ENCODE measurements at places on chromosomes 6 and 20. TPM values are rescaled to one million over a fixed set of nuclear protein-coding genes. Genes with fewer than 3 reads are reported as not detected.
A peak's percentile ranks its signal among the peaks of the same experiment; 100 is the strongest.

DNA sequence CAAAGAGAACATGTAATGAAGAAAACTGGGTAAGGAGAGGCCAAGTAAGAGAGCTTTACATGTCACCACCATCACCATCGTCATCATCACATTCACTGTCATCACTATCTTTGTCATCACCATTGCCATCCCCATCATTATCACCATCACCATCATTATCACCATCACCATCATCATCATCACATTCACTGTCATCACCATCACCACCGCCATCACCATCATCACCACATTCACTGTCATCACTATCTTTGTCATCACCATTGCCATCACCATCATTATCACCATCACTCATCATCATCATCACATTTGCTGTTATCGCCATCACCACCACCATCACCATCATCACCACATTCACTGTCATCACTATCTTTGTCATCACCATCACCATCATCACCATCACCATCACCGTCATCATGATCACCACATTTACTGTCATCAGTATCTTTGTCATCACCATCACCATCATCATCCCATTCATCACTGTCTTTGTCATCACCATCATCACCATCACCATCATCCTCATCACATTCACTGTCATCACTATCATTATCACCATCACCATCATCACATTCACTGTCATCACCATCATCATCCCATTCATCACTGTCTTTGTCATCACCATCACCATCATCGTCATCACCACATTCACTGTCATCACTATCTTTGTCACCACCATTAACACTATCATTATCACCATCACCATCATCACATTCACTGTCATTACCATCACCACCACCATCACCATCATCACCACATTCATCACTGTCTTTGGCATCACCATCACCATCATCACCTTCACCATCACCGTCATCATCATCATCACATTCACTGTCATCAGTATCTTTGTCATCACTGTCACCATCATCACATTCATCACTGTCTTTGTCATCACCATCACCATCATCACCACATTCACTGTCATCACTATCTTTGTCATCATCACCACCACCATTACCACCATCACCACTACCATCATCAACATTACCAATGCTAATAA is 172.3 kb downstream of the ERMARD start:
- DNase-seq: no peak

GRCh38 chr6:113363866-113364265 is 493.3 kb upstream of the MARCKS start:
- DNase-seq: no peak

DNA sequence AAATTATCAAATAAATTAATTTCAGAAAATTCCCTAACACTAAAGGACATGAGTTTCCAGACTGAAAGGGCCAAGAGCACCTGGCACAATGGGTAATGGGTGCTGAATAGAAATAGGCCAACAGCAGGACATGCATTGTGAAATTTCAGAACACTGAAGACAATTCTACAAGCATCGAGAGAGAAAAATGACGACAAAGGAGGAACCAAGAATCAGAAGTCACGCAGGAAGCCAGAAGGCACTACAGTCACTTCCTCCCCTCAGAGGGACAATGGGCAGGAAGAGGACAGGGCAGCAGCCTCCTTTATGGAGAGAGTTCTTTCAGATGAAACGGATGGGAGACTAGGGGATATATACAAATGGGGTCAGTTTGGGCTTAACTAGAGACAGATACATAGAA is 29.6 kb downstream of the PCNA start:
- no peak for DNase-seq

DNA sequence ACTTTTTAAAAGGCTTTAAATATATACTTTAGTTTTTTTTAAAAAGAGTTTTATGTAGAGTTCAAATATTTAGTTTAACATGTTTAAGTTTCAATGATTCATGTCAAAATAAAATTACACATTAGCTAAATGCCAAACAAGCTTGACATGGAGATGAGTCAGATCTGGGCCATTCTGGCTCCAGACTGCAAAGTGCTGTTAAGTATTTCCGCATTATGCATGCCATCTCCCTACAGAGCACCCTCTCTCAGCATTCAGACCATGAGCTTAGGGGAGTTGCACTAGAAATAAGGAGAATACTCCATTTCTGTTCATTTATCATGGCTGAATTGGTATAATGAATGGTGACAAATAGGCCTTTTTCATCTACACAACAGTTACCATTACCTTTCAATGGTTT is 21.5 kb upstream of the HS3ST5 start:
- peak; percentile 48 for DNase-seq

- peak; percentile 25 for DNase-seq
These were observed 59.6 kb downstream of the JARID2 start for GRCh38 chr6:15305496-15305895.

DNA sequence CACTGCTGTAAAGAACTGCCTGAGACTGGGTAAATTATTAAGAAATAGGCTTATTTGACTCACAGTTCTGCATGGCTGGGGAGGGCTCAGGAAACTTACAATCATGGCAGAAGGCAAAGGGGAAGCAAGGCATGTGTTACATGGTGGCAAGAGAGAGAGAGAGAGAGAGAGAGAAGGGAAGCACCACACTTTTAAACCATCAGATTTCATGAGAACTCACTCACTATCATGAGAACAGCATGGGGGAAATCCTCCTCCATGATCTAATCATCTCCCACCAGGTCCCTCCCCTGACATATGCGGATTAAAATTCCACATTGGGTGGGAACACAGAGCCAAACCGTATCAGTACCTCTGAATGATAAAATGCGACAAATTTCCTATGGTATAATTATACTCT is 203.9 kb upstream of the MARCKS start:
- DNase-seq: no peak

DNA sequence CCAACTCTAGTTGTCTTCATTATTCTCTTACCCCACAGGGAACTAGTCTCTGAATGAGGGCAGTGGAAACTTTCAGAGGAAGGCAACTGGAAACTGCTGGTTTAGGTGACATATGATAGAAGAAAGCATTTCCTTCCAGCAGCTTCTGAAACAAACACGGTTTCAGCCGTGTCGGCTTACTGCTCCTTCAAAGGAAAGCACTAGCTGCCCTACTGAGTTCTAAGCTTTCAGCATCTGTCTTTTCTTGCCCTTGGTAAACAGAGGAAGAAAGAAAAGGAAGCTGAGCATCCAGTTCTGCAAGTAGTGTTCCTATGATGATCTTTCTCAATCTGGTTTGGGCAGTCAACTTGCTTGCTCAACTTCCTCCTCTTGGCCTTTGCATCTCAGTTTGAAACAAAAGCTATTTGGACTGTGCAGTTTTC is 117.5 kb upstream of the CEP85L start:
- no peak for DNase-seq

PACRG gene
- not detected for total RNA-seq

GRCh38 chr6:131807321-131807643 is 538 bp upstream of the ENPP1 start:
- no peak for DNase-seq

DNA sequence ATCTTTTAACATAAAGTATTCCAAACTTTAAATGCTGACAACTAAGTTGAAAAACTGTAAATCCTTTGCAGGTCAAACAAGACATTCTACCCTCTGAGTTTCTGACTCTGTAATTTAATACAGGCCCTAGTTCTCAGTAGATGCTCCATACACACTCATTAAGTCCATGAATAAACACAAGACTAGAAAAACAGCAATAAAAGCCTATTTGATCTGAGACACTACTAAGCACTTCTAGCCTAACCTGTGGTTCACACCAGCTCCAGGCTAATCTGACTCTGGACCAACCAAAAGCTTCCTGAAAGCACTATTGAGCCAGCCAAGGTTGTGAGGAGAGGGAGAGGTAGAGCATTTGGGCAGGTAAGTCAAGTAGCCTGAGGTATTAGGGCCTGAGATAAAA is 103.9 kb downstream of the EPM2A start:
- peak; percentile 5 for DNase-seq

- DNase-seq: no peak
These were observed 2.4 kb downstream of the NKX2-2 start for GRCh38 chr20:21511485-21511849.

DNA sequence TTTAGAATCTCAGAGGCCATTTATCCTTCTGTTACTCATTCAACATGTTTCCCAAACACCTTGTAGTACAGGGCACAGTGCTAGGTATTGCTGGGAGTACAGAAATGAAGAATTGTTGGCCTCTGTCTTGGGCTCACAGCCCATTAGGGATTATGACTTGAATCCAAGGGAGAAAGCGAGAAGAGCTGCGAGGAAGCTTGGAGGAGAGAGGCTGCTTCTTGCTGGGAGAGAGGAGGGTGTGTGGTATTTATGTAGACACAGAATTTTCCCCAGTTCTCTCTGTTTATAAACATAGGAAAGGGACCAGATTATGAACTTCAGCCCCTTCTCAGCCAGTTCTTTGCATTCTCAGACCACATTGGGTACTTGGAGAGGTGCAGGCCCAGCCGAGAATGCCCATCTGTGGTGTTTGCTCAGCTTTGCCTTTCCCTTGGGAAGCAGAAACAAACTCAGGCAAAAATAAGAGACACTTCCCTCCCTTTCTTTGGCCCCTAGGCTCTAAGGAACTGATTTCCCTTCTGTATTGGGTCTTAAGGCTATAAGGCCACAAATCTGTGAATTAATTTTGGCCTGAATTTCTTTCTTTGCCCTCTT is 17.9 kb downstream of the CHMP4B start:
- DNase-seq: no peak

GRCh38 chr6:69894578-69895347 is 28.4 kb downstream of the COL19A1 start:
- DNase-seq: peak; percentile 89

GRCh38 chr6:149728499-149729234 is 10.8 kb upstream of the LATS1 start:
- no peak for DNase-seq

DNA sequence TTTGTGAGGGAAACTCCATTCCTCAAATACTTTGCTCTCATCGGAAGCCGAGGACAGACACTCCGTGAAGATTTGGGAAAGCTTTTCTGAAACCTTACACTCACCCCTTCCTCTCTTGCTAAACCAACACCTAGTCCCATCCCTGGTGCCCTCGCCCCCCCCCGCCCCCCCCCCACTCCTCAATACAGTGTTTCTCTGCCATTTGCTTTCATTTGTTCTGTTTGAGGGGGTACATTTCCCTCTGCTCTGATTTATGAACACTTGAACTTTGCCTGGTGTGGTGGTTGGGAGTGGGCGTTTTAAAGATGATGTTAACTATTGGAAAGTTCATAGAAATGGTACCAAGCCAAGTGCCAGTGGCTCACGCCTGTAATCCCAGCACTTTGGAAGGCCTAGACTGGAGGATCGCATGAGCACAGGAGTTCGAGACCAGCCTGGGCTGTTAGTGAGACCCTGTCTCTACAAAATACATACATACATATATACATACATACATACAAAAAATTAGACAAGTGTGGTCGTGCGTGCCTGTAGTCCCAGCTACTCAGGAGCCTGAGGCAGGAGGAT is 1.1 kb downstream of the RAB32 start:
- DNase-seq: peak; percentile 17

PLAGL2 gene
- total RNA-seq: 6.2 TPM

DNA sequence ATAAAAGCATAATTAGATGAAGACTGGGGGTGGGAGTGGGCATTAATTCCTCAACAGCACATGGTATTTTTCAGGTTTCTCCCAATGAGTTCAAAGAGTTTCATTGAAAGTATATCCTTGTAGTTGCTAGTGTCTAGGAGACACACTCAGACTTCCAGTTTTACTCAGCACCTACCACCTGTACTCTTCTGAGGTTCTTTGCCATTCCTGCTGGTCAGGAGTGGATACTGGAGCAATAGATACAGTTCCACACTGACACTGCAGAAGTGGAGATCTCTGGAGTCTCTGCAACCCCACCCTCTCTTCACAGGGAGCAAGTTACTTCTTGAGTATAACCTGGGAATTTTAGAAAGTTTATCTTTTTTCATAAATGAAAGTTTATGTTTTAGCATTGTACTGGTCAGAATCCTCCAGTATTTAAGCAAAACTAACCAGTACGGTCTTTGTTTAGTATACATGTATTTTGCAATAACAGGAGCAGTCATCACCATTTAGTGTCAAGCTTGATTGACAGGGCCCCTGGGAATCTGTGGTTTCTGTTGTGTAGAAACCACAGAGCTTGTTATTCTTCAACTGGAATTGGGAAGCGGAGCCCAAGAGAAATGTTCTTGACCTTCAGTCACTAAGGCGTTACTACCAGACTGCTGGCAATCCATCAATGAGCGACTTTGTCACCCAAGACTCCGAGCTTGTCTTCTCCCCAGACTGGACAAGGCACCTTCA is 148.1 kb downstream of the ZDHHC14 start:
- peak; percentile 87 for DNase-seq

DNA sequence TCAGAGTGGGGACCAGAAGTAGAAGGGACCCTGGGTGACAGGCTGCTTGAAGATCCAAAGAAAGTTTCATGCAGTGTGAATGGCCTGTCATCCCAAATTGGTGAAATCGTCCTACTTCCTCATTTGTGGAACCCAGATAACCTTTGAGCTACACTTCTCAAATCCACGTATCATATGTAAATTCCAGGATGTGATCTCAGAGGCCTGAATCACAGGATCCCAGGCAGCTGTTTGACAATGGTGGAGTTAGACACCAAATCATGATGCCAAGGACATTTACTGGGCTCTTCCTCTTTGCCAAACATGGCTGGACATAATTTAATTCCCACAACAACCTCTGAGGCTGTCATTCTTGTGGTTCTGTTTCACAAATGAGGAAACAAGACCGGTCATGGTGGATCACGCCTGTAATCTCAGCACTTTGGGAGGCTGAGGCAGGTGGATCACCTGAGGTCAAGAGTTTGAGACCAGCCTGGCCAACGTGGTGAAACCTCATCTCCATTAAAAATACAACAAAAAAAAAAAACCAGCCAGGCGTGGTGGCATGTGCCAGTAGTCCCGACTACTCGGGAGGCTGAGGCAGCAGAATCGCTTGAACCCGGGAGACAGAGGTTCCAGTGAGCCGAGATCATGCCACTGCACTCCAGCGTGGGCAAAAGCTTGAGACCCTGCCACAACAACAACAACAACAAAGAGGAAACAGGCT is 39.9 kb upstream of the TTPAL start:
- no peak for DNase-seq

MDFI gene
- 1.4 TPM for total RNA-seq

C6orf118 gene
- total RNA-seq: not detected

- DNase-seq: no peak
These were observed 5.5 kb downstream of the EDN1 start for GRCh38 chr6:12295558-12296254.

GRCh38 chr6:21914121-21914973 is 320.8 kb downstream of the SOX4 start:
- DNase-seq: peak; percentile 69
